ENCODE measurements at places on chromosomes 2 and 18.
A peak's percentile ranks its signal among the peaks of the same experiment; 100 is the strongest.

GRCh38 chr2:134846213-134846612, 7.8 kb downstream of the ACMSD start:
- no peak for DNase-seq

- no peak for DNase-seq
Measured at GRCh38 chr2:9993488-9994165, 42.1 kb downstream of the GRHL1 start.

- peak; percentile 56 for DNase-seq
Measured at GRCh38 chr2:110768591-110768990, 36.2 kb downstream of the ACOXL start.

DNA sequence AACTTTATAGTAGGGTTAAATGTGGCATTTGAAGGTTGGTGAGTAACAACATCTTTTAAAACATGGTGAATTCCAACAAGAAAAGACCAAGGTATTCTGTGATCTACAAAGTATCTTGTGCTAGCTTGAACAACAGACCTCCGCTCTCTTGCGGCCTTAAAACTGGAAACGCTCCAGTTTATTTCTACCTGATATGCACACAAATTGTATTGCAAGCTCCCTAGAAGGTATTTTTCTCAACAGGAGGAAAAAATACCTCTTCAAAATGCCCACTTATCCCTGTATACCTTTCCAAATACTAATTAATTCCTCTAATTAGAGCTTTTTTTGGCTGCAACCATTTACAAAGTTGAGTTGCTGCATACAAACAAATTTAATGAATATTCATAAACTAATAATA, 69.5 kb downstream of the KCNH7 start:
- peak; percentile 73 for DNase-seq

DNA sequence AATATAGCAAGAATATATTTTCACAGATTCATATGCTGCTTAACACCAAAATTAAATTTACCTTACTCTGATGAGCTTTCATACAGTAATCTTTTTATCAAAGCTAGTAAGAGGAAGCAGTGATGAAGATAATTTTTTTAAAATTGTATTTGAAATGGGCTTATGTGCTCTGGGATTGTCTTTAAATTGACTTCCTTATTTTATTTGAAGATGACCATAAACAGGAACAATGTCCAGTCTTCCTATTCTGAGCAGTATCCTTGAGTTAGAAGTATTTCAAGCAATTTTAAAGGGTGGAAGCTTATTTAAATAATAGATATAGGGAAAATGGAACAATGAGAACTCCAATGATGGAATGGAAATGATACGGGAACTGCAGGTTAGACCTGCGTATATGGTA, 211.6 kb downstream of the MCFD2 start:
- DNase-seq, result no peak

GRCh38 chr18:31204833-31205232, 42.2 kb upstream of the DSC1 start:
- no peak for DNase-seq

GRCh38 chr2:26459991-26460612, 17.8 kb downstream of the OTOF start:
- DNase-seq, result no peak

- peak; percentile 59 for DNase-seq
Measured at GRCh38 chr2:177572236-177572671, 179.7 kb downstream of the AGPS start.

DNA sequence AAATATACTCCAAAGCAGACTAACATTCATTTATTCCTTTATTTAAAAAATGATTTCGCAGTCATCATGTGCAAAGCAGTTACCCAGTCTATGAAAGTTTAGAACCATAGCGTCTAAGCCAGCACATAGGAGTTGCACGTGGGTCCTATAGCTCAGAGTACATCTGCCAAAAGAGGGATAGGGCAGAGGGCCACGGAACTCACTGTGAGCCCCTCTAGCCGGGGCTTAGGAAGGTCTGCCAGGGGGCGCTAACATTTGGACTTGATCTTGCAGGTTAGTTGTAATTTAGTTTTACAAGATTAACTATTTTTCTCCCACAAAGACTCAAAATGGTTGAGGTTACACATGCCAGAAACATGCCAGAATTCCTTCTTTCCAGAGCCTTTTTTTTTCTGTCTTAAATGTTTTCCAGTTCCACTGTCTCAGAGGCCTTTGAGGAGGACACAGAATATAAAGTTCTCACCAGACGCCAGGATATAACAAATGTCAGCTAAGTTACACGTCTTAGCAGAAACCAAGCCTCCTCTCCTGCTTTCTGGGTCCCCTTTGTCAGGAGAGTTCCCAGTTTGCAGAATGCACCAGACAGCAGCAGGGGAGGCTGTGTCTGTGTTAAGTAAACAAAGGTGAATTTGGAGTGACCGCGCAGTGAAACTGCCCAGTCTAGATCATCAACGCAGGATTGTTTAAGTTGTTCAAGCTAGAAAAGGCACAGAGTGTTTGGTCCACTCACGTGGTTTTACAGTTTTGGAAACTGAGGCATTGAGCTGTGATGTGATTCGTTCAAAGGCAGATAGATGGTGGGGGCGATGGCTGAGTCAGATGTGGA, 292.0 kb downstream of the PRKCE start:
- DNase-seq, result peak; percentile 41

DNA sequence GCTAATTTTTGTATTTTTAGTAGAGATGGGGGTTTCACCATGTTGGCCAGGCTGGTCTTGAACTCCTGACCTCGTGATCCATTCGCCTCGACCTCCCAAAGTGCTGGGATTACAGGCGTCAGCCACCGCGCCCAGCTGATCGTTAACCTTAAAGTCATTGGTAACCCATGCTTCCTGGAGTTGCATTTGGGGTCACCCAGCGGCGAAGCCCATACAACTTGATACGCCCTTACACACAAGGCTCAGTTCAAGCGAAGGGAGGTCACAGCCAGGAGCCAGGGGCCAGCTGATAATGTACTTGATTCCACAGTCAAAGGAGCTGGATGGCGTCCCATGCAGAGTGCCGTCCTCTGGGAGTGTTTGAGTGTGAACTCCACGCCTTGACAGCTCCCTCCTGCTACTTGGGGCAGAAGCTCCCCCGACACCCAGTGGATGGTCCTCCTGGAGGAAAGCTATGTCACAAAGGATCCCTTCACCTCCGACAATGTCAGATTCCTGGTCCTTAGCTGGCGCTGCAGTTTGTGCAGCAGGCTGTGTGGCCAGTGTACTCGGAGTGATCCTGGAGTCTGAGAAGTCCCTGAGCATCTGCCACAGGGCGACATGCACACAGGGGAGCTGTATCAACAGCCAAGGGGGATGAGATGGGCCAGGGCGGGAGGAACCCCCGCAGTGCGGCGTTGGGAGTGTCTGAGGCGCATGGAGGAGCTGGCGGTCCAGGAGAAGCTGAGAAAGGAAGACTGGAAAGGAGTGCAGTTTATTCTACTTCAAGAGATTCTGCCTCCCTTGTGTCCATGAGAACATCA, 7.9 kb downstream of the CLHC1 start:
- no peak for DNase-seq

DNA sequence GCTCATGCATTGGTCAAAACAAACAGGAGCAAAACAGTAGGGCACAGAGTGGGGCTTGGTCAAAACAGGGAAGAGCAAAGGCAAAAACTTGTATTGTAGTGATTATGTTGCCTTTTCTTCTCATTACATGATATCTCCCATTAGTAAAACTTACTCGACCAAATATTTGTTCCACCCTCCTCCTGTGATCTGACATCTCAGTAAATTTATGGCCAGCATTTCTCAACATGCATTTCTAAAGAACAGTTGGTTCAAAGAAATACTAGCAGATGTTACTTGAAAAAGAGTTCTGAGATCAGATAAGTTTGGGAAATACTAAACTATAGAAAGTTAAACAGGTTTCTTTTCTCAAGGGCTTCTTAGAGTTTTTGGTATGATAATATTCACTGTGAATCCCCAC, 423.1 kb downstream of the FIGN start:
- DNase-seq, result peak; percentile 55

- DNase-seq, result no peak
Measured at GRCh38 chr2:891734-892133, 58.9 kb upstream of the SNTG2 start.

- peak; percentile 60 for DNase-seq
Measured at GRCh38 chr2:75466708-75467311, 93.9 kb downstream of the EVA1A start.

DNA sequence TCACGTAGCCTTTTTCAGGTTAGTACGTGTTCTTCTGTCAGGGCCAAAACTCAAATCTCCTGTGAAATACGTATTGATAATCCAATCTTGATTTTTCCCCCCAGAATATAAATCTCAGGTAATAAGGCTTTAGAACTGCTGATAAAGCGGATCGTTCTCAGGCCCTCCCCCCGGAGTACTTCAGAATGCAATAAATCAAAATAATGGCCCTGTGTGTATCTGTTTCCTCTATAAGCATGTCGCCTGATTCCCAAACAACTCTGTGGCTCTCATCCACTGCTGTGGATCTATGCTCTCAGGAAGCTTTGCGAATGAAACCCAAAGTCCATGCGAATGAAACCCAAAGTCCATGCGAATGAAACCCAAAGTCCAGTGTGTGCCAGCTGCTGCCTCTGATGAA, 49.4 kb downstream of the IMPA2 start:
- no peak for DNase-seq

DNA sequence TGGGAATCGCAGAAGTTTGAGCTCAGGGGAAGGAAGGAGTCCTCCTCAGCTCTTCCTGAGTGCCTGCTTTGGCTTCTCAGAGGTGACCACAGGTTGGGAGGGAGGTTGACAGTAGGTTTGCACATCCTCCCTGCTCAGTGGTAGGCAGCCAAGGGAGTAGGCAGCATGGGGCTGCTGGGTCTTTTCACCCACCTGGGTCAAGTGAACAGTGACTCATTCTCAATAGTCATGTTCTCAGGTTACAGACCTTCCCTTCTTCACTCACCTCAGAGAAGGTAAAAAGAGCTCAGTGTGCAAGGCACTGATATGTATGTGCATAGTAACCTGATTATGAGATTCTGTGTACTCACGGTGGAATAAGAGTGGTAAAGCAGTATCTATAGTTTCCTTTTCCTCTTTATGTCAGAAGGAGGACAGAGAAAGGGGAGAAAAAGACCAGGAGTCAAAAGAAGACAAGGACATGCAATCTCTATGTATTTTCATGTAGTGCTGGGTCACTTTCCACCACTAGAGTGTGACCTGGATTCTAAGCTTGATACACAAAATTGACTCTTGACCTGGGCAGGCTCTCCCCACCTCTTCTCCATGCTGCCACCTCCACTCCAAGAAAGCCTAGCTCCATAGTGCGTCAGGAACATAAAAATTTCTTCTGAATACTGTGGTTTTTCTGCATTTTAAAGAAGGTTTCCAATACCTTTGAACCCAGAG, 36.5 kb upstream of the ASNSD1 start:
- DNase-seq, result peak; percentile 26

DNA sequence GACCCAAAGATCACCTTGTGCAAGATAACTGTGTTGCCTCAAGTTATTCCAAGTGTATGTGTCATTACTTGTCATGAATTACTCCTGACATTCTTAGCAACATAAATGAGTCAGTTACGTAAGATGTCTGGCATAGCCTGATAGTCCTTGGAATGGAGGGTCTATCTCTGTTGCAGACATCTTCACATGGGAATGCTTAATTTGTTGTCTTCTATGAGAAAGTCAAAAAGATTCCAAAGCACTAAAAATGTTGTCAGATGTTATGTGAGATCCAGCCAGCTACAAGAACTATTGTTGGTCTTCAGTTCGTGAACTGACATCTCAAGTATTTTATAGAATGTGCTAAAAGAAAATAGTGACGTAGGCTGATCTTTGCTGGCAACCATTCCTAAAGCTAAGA, 178.2 kb upstream of the RASGRP3 start:
- DNase-seq, result no peak

- no peak for DNase-seq
Measured at GRCh38 chr2:225366731-225367130, 32.8 kb upstream of the NYAP2 start.

- peak; percentile 18 for DNase-seq
Measured at GRCh38 chr2:8631465-8632005, 50.3 kb upstream of the ID2 start.

GRCh38 chr18:78862395-78862794, 117.2 kb upstream of the SALL3 start:
- no peak for DNase-seq

GRCh38 chr2:127913808-127914457, 28.2 kb upstream of the AMMECR1L start:
- no peak for DNase-seq

DNA sequence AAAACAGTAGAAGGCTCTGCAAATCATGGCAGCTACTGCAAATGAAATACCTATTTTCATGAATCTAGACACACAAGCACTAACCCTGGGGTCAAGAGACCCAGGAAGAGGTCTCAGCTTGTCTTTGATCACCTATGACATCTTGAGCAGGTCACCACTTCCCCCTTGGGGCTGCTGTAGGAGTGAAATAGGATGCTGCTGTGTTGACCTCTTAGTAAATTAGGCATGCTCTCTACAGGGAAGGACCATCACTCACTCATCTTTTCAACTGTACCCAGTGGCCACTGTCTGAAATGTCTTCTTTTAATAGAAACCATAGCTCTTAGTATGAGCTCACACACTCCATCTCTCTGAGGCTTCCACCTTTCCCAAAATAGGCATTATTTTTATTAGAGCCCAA, 83.8 kb downstream of the NCK2 start:
- no peak for DNase-seq

GRCh38 chr2:213315168-213315876, 31.1 kb downstream of the SPAG16 start:
- no peak for DNase-seq

DNA sequence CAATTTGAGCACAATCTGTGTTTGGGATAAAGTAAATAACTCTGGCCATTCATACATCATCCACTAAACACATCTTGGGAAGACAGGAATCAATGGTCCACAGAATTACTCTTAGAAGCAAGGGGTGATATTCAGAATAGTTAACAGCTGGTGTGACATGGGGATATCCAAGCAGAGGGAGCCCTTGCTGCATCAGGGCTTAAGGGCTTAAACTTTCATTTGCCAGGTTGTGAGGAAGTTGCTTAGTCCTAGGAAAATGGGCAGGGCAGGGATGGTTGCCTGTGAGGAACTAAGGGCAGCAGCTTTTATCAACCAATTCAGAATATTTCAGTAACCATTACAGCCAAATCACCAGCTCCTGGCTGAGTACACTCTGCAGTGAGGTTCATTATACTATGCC, 2.0 kb upstream of the ITGA6 start:
- no peak for DNase-seq

GRCh38 chr2:11567631-11568031, 33.8 kb downstream of the GREB1 start:
- DNase-seq, result no peak

DNA sequence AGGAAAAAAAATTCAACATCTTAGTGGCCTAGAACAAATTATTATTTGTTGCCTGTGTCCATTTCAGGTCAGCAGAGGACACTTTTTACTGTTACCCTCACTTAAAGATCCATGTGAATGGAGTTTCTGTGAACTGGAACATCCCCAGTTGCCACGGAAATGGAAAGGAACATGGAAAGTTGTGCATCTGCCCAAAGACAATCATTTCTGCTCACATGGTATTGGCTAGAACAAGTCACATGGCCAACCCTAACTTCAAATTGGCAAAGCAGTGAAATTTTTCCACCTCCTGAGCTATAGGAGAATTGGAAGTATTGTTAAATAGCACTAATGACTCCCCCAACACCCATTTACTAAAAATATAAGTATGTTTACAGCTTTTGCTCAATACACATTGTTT, 71.2 kb upstream of the CCBE1 start:
- DNase-seq, result no peak

- no peak for DNase-seq
Measured at GRCh38 chr18:36476433-36476832, 178.9 kb downstream of the FHOD3 start.

Data from NCI-H69 (cell line).